ENCODE measurements at places on chromosomes 3 and 15.

GRCh38 chr15:97078591-97078990 lies 748.1 kb downstream of the NR2F2 start:
- DNase-seq = no peak

GRCh38 chr15:95492388-95493070 lies 838.0 kb upstream of the NR2F2 start:
- no peak for DNase-seq

- no peak for DNase-seq
Observed at GRCh38 chr3:44918581-44918980, 44.2 kb downstream of the TGM4 start.

- DNase-seq = no peak
Observed at GRCh38 chr3:107555359-107555758, 32.6 kb downstream of the BBX start.

DNA sequence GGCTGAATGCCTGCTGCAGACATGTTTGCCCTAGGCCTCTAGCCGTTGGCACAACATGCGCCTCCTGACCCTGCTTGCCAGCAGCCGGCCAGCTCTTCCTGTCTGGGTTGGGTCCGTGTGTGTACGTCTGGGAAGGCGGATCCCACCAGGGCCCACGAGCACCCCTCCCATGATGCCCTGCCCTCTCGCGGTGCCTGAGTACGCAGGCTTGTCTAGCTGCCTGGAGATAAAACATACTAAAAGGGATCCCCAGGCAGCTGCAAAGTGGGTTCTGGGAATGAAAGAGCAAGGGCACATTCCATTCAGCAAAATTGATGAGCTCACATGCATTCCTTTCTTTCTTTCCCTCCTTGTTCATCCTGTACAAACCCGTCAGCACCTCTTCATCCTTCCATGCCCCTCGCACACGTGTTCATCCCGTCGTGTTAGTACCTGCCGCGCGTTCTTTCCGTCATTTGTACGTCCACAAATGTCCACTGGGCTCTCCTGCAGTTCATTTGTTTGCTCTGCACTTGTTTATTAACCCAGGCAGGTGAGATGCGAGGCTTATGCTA lies 74.3 kb downstream of the FBLN2 start:
- no peak for DNase-seq

All from activated gamma-delta T cell treated with Interleukin-2 at 50 U/mL for 16 hours (primary cell).